Mesothelial cell of epicardium (in vitro differentiated cells): ENCODE measurements at places on chromosomes 12 and 14. TPM values are rescaled to one million over a fixed set of nuclear protein-coding genes. Genes with fewer than 3 reads are reported as not detected.

GRCh38 chr12:124032265-124032886, 59.4 kb downstream of the ZNF664 start:
- H3K27ac ChIP-seq, result no peak overlapping the region
- no peak for DNase-seq
- H3K4me1 ChIP-seq, result peaks cover 22% of the 10 kb centered on the region

GRCh38 chr14:76696791-76697190, 64.5 kb upstream of the VASH1 start:
- H3K4me1 ChIP-seq, result no peaks in the 10 kb centered on the region
- no peaks in the 10 kb centered on the region for H3K36me3 ChIP-seq
- H3K4me3 ChIP-seq, result no peak overlapping the region

GRCh38 chr12:62001424-62001823, 258.8 kb upstream of the USP15 start:
- H3K27ac ChIP-seq, result no peak overlapping the region
- no peak for DNase-seq
- peaks cover 15% of the 10 kb centered on the region for H3K27me3 ChIP-seq
- H3K36me3 ChIP-seq, result no peaks in the 10 kb centered on the region
- H3K4me3 ChIP-seq, result no peak overlapping the region
- H3K4me1 ChIP-seq, result no peaks in the 10 kb centered on the region

DNA sequence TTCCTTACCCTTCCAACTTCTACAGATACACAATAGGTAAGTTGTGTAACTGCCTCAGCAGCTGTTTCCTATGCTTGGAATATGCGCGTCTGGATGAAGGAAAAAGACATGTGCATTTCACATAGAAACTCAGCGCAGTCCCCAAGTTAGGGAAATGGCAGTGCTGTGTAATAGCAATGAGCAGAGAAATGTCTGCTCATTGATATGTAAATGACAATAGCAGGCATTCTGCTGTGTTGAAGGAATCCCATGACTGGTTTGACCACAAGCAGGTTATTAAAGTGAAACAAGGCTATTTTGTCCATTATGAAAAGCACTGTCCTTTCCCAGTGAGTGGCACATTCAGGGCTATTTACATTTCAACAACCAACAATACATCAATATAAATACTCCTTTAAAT, 106.6 kb downstream of the BTG1 start:
- no peak for DNase-seq
- no peak overlapping the region for H3K27ac ChIP-seq
- no peaks in the 10 kb centered on the region for H3K36me3 ChIP-seq
- no peaks in the 10 kb centered on the region for H3K27me3 ChIP-seq

GRCh38 chr14:51448831-51449670, 202.7 kb upstream of the FRMD6 start:
- no peak overlapping the region for H3K4me3 ChIP-seq
- no peaks in the 10 kb centered on the region for H3K27me3 ChIP-seq
- H3K4me1 ChIP-seq, result peaks cover 6% of the 10 kb centered on the region
- H3K36me3 ChIP-seq, result no peaks in the 10 kb centered on the region

DNA sequence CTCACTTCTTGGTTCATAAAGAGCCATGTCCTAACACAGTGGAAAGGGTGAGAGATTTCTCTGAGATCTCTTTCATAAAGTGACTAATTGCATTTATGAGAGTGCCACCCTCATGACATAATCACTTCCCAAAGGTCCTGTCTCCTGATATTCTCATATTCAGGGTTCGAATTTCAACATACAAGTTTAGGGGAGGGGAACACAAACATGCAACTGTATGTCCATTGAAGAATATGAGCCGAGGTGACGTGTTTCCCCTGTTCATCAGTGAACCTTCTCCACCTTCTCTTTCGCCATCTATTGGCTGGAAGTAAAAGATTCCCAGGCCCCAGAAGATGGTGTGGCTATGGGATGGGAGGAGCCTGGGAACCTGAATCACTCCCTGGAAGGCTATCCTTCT, 354.2 kb upstream of the ATP2B1 start:
- H3K27me3 ChIP-seq, result no peaks in the 10 kb centered on the region
- H3K36me3 ChIP-seq, result no peaks in the 10 kb centered on the region
- H3K4me3 ChIP-seq, result no peak overlapping the region
- no peak overlapping the region for H3K27ac ChIP-seq
- no peak for DNase-seq

DNA sequence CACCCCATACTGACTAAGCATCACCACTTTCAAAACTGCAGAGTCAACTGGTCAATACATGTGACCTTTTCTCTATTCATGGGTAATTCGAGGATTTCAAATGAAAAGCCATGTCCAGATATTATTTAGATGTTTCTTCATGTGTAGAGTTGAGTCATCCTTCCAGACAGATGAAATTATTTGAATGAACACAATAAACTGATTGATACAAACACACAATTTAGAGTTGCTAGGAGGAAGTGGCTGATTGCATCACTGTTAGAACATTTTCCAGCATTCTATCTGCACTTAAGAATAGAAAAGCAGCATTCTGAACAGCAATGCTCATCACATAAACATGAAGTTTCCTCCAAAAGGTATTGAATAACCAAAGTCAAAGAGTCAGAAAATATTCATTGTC, 273.5 kb upstream of the SOX5 start:
- H3K36me3 ChIP-seq, result no peaks in the 10 kb centered on the region
- no peaks in the 10 kb centered on the region for H3K4me1 ChIP-seq
- no peaks in the 10 kb centered on the region for H3K27me3 ChIP-seq
- no peak overlapping the region for H3K4me3 ChIP-seq
- DNase-seq, result no peak

DNA sequence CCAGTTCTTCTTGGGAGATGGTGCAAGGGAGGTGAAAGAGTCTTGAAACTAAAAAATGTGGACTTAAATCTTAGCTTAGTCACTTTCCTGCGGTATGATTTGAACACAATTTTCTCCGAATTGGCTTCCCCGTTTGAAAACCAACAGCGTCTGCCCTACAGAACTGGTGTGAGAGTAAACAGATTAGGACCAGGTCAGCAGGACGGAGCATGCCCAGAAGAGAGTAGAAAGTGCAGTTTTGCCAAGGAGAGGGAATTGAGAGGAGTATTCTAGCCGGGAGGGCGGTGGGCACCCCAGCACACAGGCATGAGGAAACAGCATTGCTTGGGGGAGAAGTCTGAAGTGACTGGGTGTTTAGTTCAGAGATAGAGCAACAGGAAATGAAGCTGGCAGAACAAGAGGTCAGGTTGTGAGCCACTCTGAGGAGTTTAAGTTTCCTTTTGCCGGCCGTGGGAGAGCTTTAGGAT, 927.1 kb downstream of the VRK1 start:
- H3K4me1 ChIP-seq, result no peaks in the 10 kb centered on the region
- no peak overlapping the region for H3K27ac ChIP-seq
- H3K4me3 ChIP-seq, result no peak overlapping the region
- peaks cover 8% of the 10 kb centered on the region for H3K27me3 ChIP-seq
- H3K36me3 ChIP-seq, result no peaks in the 10 kb centered on the region

GRCh38 chr14:44720707-44721106, 213.6 kb upstream of the FSCB start:
- no peaks in the 10 kb centered on the region for H3K4me1 ChIP-seq
- H3K27ac ChIP-seq, result no peak overlapping the region
- no peak overlapping the region for H3K4me3 ChIP-seq
- DNase-seq, result no peak

GRCh38 chr14:81480741-81481140, 52.9 kb downstream of the SEL1L start:
- H3K4me3 ChIP-seq, result no peak overlapping the region
- no peak for DNase-seq
- H3K27ac ChIP-seq, result no peak overlapping the region
- no peaks in the 10 kb centered on the region for H3K4me1 ChIP-seq
- no peaks in the 10 kb centered on the region for H3K27me3 ChIP-seq
- peaks cover 37% of the 10 kb centered on the region for H3K36me3 ChIP-seq

- no peak for DNase-seq
- no peaks in the 10 kb centered on the region for H3K27me3 ChIP-seq
- H3K4me1 ChIP-seq, result peaks cover 7% of the 10 kb centered on the region
- H3K4me3 ChIP-seq, result no peak overlapping the region
Observed at GRCh38 chr14:54010981-54011380, 54.4 kb upstream of the BMP4 start.

FAM181A gene
- total RNA-seq, result not detected in 3 replicates

KLRF1 gene
- total RNA-seq, result not detected in 3 replicates

PLEKHD1 gene
- 0.20 to 0.24 TPM (median 0.20 TPM) in 3 replicates for total RNA-seq

ANO2 gene
- total RNA-seq, result 6.2 to 7.6 TPM (median 6.3 TPM) in 3 replicates

PRKD1 gene
- total RNA-seq, result 25.3 to 27.3 TPM (median 26.8 TPM) in 3 replicates
